HS-27A (cell line): ENCODE measurements at places on chromosomes 7 and 10.

GRCh38 chr10:122034149-122034756, 45.3 kb downstream of the TACC2 start:
- no peak for DNase-seq

DNA sequence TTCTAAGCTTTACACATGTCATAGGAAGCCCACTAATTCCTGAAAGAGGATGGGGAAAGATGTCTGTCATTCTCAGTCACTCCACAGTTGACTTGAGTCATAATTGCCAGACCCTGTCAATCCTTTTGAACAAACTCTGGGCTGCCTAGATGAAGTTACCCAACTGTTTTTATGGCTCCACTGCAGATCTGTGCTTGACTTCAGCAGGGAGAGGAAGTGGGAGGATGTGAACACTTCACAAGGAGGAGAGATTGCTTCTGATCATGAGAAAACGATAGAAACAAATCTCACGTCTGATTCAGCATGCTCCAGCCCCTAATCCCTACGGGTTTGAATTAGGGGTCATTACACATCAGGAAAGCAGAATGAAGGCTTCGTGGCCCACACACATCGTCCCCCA, 596.6 kb upstream of the CELF2 start:
- no peak for DNase-seq

- DNase-seq = no peak
Observed at GRCh38 chr10:61832866-61833481, 68.5 kb upstream of the ARID5B start.

DNA sequence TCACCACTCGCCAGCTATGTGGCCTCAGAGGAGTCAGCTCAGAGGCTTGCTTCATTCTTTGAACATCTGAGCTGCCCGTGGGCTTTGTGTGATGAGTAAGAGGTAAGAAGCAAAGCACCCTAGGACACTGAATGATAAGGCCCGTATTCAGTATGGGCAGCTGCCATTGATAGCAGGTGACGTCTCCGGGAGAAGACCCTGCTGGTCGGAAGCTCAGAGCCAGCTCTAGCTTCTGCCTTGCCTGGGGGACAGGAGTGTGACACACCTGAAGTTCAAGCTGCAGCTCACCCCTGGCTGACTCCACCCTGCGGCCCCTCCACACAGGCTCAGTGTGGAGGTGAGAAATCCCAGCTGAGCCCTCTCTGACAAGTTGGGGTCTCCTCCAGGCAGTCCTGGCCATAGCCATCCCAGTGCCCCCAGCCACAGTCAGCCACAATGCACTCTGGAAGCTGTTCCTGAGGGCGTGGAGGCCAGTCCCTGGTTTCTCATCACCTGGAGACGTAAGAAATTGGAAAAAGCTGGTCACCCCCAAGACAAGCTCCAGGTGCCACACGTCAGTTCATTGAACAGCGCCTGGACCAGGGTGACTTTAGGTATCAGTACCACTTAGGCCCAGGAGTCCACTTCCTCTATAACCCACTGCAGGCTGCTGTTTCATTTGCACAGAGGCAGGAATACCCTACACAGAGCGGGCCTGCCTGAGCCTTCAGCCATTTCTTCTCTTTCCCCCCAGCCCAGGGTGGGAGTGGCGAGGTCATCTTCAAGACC, 164.9 kb upstream of the RHEB start:
- DNase-seq = no peak

DNA sequence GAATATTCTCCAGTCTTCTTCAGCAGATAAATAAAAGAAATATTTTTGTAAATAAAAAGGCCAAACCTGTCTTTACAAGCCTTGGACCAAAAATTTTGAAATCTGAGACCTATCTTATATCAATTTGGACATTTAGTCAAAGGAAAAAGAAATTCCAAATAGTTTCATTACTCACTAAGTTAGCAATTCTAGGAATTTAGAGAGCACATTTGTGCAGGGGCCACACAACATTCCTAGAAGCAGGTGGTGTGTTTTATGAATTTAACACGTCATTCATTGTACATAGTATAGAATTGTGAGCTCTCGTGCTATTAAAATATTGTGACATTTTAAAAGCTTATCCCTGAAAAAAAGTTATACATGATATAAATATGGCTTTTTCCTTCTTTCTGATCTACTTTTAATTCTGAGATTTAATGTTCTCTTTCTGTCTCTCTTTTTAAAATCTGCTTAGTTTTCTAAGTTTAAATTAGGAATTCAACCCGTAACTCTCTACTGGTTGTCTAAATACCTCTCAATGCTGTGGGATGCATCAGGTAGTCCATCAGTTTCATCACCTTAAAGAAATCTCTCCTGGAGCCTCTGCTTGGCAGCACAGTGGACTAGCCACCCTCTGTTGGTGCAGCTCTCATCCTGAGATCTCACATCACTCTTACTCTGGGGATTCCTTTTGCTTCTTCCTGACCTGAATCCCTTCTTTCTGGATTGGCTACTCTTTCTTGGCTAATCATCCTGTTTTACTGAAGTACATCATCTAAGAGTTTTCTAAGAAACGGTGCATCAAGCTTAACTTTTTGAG, 124.5 kb downstream of the SEMA3E start:
- no peak for DNase-seq

DNA sequence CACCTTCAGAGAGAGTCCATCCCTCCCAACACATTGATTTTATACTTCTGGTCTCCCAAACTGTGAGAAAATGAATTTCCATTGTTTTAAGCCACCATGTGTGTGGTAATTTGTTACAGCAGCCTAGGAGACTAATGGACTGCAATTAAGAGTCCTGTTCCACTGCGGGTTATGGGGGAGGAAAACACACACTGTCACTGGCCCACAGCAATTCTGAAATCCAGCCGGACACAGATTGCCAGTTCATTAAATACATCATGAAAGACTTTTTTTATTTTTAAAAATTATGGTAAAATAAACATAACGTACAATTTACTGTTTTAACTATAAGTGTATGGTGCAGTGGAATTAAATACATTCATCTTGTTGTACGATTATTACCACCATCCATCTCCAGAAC, 193.4 kb upstream of the GRB10 start:
- no peak for DNase-seq

DNA sequence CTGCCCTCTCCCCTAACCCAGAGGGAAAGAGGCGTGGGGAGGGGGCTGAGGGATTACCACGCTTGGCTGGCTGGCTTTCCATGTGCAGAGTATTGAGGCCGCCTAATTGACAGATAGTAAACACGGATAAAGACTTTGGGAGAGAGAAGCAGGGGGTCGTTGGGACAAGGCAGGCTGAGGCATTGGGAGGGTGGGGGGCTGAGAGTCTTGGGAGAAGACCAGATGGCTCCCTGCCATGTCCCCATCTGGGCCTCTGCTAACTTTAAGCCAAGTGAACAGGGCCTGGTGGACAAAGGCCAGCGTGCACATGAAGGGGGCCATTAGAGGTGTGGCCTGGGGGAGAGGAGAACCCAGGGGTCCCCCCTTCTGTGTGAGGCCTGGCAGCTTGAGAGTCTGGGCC, 55.4 kb upstream of the MXI1 start:
- DNase-seq = no peak

- DNase-seq = no peak
Observed at GRCh38 chr7:115462301-115463015, 540.6 kb downstream of the MDFIC start.
